NCI-H1694 treated with DMSO at 0.1 percent for 48 hours (cell line): ENCODE measurements at places on chromosomes 11 and 22.

- DNase-seq: no peak
Measured at GRCh38 chr22:45310977-45311531, 1.3 kb downstream of the FAM118A start.

- DNase-seq: no peak
Measured at GRCh38 chr11:104465321-104465720, 301.4 kb upstream of the PDGFD start.

- DNase-seq: no peak
Measured at GRCh38 chr11:121766991-121767390, 314.2 kb upstream of the SORL1-AS1 start.

- DNase-seq: no peak
Measured at GRCh38 chr11:125320347-125321076, 156.0 kb downstream of the PKNOX2 start.

- DNase-seq: no peak
Measured at GRCh38 chr22:20779818-20780158, 5.9 kb downstream of the SERPIND1 start.

- DNase-seq: no peak
Measured at GRCh38 chr22:28464127-28464526, 215.5 kb downstream of the TTC28 start.

- no peak for DNase-seq
Measured at GRCh38 chr22:17096071-17096470, 11.3 kb downstream of the IL17RA start.

- no peak for DNase-seq
Measured at GRCh38 chr11:63937713-63938478, 906 bp upstream of the NAA40 start.

GRCh38 chr11:100972046-100972445, 157.6 kb downstream of the PGR start:
- no peak for DNase-seq

- no peak for DNase-seq
Measured at GRCh38 chr11:14336507-14337503, 22.2 kb downstream of the RRAS2 start.

DNA sequence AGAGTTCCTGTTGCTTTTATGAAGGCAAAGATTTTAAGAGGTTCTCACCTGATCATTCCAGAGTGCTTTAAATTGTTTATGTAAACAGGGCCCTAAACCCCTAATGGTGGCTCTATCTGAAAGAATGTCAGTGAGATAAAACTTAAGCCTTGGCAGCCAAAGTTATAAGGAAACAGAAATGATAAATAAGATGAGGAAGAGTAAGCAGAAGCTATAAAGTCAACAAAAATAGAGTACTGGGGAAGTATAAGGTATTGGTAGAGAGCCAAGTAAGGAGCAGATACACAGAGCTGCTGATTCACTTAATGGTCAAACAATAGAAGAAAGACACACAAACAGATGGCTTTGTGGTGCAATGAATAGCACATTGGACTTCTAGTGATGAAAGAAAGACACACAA, 37.9 kb downstream of the TMPRSS5 start:
- no peak for DNase-seq
